Stimulated activated CD8-positive, alpha-beta memory T cell treated with anti-CD3 and anti-CD28 coated beads, Interleukin-7, amount 100 ng/mL, for 1 hour (primary cell): ENCODE measurements at places on chromosomes 12 and 14.

DNA sequence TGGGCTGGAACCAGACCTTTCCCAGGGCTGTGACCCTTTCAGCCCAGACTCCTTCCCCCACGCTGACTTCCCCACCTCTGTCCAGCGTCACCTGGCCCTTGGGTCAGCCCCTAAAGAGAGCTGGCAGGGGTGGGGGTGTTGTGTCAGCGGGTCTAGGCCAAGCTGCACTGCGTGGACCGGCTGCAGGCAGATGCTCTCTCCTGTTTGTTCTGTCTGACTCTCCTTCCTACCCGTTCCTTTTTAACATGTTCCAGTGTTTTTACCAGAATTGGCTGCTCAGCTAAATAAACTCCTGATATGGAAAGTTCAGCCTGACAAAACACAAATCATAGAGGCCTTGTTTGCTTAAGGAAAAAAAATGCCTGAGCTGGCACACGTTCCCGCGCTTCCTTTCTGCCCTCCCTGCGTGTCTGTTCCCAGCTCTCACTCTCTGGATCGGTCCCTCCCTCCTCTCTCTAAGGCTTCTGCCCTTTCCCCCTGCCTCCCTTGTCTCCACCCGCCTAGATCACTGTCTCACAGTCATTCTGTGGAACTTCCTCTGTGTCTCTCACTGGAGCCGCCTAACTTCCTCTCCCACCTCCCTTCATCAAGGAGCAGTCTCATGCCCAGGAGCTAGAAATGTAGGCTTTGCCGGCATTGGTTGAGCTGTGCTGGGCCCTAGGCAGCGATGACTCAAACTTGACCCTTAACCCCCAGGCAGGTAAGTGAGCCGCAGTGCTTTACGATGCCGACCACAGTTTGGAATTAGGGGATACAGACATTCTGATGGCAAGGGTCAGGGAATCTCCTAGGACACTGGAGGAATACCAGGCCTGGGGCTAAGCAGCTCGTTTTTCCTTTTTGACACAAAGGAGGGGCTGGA lies 15.5 kb upstream of the MLXIP start:
- no peak for DNase-seq

GRCh38 chr14:23653051-23653450 lies 16.9 kb downstream of the DHRS2 start:
- DNase-seq = no peak

DNA sequence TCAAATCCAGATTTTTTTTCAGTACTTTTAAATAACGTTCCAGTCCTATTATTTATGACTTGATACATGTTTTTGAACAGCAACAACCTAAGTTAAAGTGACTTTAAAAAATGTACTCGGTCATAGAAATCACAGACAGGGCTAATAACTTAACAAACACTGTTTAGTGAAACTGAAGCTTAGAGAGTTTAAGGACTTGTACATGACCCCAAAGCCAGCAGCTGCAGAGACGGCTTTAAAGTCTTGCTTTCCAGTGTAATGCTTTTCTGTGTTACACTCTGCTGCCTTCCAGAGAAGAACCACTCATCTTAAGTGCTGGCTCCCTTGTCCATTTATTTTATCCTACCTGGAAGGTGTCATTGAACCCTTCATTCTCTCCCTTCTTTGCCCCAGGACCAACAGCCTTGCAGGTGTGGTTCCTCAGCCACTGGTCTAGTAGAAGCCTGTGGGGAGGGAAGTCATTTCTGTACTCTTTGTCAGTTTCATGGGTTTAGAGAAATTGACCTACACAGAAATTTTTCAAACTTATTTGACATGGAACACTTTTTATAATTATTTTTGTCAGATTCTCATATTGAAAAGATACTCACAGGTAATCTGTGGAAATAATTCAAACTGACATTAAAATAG lies 60.9 kb downstream of the NAV3 start:
- DNase-seq = no peak

DNA sequence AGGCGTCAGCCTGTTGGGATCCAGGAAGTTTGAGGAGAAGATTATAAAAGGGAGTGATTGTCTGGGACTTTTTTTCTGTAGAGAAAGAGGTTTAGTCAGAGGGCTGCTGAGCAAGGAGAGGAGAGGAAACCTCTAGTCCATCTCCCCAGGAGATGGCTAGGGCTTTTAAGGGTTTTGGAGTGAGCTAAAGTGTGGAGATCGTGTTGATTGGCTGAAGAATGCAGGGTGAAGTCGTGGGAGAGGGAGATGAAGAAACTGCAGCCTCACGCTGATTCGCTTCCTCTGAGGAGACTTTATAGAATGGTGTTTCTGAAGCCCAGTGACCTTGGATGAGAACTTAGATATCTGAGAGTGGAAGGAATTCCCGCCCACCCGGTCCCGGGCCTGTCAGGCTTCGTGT lies 193.7 kb upstream of the PWP1 start:
- DNase-seq = no peak

DNA sequence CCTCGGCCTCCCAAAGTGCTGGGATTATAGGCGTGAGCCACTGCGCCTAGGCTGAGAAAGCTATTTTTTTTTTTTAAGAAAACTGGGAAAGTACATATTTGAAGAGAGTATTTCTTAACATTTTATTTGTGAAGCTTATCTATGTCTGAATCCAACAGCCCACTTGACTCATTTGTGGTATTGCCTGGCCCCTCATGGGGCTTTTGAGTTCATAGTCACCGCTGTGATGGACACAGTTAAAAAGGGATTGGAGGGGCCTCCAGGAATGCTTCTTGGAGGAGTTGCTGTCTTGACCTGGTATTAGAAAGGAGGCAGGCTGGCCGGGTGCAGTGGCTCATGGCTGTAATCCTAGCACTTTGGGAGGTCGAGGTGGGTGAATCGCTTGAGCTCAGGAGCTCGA lies 26.5 kb downstream of the BCL7A start:
- DNase-seq = no peak

- DNase-seq = no peak
These were observed 719.4 kb downstream of the RERGL start for GRCh38 chr12:17370621-17371020.

- DNase-seq = no peak
These were observed 282.8 kb downstream of the CEP128 start for GRCh38 chr14:80658733-80659132.

DNA sequence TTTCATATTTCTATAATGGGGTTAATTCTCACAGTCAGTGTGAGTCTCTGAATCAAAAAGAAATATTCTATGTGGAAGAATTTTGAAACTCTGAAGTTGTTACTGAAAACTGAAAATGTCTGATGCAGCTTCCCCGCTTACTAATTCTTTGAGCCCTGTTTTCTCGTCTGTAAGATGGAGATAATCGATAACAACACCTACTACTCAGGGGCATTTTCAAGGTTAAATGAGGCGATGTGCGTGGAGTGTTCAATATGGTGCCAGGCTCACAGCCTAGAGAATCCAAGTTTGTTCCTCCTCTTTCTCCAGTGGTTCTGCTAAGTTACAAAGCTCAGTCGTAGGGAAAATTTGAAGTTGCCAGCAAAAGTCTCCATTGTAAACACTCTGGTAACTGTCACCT lies 391.4 kb downstream of the FUT8 start:
- DNase-seq = no peak

DNA sequence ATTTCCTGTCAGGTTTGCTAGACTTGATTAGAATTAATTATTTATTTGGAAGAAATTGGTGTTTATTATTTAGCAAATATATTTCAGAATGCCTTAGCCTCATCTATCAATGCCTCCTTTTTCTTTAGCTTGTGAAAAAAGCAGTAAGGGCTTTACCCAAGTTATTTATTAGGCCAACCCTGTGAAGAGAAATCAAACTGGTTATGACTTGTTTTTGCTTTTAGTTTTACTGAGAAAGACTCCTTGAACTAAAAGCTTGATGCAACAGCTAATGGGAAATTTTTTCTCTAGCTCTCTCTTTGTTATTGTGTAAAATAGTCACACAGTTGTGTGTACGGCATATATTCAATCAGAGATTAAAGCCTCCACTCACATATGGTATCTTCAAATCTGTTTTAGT lies 306.8 kb downstream of the DIO2 start:
- no peak for DNase-seq

- no peak for DNase-seq
These were observed 10.2 kb upstream of the BHLHE41 start for GRCh38 chr12:26135010-26135420.

DNA sequence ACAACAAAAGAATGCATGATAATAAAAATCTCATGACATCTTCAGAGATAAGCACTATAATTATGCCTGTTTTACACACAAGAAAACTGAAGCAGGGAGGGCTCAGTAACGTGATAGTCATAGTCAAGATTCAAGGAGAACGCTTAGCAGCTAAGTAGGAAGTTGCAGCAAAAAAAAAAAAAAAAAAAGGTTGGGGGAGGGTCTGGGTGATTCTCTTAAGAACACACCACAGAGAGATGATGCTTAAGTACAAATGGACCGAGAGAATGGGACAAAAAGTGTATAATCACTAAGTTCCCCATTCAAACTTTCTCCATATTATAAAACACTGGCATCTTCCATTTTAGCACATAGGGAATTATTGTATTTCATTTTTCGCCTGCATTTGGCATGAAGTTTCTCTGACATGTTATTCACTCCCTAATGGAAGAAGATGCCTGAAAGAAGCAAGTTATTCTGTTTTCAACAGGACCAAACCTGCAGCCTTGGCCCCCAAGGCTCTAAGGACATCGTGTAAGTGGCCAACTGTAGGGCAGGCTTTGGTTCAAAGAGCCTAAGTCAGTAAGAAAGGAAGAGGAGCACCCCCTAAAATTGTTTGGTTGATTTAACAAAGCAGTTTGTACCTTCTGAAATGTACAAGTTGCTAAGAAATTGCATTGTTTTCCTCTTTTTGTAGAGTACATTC lies 142.9 kb upstream of the TMPO start:
- DNase-seq = no peak

GRCh38 chr14:36271939-36272907 lies 48.2 kb downstream of the MBIP start:
- no peak for DNase-seq

DNA sequence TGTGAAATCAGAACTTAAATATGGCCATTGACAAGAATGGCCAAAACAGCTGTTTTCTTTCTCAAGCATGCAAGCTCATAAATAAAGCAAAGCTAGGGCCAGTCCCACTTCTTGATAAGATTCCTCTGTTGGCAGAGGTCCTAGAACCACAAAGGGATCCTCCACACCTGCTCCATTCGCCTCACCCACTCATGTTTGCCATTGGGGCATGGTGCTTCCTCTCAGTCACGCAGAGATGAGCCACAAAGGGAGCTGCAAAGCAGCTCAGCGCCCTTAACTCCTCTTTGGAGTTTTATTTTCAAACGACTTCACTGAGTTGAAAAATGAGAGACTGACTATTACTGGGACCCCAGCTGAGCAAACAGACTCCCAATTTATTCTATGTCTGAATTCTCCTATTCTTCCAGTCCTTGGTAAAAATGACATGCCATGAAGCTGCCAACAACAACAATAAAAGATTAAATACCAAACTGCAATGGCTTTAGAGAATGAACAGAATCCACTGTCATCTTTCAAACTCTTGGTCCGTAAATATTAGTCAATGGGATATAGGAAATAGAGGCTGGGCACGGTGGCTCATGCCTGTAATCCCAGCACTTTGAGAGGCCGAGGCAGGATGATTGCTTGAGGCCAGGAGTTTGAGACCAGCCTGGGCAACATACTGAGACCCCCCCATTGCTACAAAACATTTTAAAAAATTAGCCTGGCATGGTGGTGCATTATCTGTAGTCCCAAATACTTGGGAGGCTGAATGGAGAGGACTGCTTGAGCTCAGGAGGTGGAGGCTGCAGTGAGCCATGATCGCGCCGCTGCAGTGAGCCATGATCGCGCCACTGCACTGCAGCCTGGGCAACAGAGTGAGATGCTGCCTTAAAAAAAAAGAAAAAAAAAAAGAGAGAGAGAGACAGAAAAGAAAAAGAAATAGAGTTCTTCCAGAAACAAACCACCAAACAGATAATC lies 16.4 kb downstream of the MANSC1 start:
- no peak for DNase-seq

DNA sequence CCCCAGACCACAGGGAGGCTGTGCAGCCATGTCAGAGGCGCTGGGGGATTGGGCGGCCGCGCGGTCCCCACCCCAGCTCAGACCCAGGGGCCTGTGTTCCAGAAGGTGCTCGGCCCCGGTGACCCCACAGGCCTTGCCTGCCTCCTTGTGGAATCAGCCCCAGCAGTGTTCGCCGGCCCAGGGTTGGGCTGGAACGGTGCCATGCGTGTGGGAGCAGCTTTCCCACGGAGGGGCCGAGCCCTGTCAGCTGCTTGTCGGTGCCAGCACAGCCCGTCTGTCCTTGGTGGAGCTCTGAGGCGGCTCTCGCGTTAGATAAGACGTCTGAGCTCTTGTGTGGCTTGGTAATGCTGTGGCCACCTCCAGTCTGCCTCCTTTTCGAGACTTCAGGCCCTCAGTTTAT lies 8.5 kb downstream of the ZFYVE21 start:
- no peak for DNase-seq

- no peak for DNase-seq
These were observed 609.3 kb downstream of the NOVA1 start for GRCh38 chr14:25988536-25988935.

DNA sequence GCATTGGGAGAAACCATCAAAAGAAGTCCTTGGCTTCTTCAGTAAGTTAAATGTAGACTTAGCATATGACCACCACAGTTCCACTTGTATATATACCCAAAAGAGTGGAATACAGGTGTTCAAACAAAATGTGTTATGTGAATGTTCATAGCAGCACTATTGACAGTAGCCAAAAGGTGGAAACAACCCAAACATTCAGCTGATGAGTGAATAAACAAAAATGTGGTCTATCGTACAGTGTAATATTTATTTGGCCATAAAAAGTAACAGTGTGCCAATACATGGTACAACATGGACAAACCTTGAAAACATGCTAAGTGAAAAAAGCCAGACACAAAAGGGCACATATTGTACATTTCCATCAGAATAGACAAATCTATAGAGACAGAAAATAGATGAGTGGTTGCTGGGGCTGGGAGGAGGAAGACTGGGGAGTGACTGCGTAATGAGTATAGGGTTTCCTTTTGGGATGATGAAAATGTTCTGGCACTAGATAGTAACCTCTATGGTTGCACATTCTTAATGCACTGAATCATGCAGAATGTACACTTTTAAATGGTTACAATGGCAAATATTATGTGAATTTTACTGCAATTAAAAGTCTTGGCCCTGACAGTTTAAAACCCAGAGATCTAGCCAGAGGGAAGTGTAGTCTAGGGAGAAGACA lies 5.5 kb downstream of the ERP29 start:
- DNase-seq = no peak

GRCh38 chr14:88604212-88604611 lies 41.4 kb downstream of the ZC3H14 start:
- no peak for DNase-seq

- no peak for DNase-seq
These were observed 12.1 kb upstream of the IPO8 start for GRCh38 chr12:30707613-30708342.

DNA sequence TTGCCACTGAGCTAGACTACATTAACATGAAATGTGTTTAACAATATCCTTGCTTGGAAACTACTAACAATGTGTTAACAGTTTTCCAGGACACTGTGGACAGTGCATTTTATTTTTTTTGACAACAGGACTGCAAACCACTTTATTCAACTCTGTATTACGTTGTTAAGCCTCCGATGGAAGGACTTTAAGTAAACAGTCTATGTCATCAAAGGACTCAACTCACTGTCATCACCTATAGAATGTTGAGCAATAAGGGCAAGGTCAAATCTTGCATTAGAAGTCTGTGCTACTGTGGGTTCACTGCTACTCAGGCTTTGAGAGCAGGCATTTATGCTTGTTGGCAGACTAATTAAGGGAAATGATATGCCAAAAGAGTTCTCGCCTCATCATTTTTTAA lies 483.7 kb downstream of the FLRT2 start:
- DNase-seq = no peak

- DNase-seq = no peak
These were observed 24.7 kb downstream of the HNRNPC start for GRCh38 chr14:21244544-21244943.
